ENCODE measurements at places on chromosomes 2 and 18.

- no peak overlapping the region for H3K4me3 ChIP-seq
- H3K36me3 ChIP-seq = no peaks in the 10 kb centered on the region
- H3K4me1 ChIP-seq = peaks cover 10% of the 10 kb centered on the region
- no peak overlapping the region for H3K27ac ChIP-seq
- DNase-seq = no peak
- no peaks in the 10 kb centered on the region for H3K27me3 ChIP-seq
These were observed 185.0 kb upstream of the RASGRP3 start for GRCh38 chr2:33291278-33292013.

GRCh38 chr2:226411727-226412360, 387.8 kb downstream of the IRS1 start:
- H3K4me3 ChIP-seq = no peak overlapping the region
- H3K4me1 ChIP-seq = no peaks in the 10 kb centered on the region
- no peak for DNase-seq
- no peaks in the 10 kb centered on the region for H3K27me3 ChIP-seq
- no peak overlapping the region for H3K27ac ChIP-seq

GRCh38 chr2:38709567-38710194, 41.5 kb downstream of the SRSF7 start:
- H3K4me1 ChIP-seq = peaks cover 7% of the 10 kb centered on the region
- no peak overlapping the region for H3K4me3 ChIP-seq
- no peaks in the 10 kb centered on the region for H3K27me3 ChIP-seq
- H3K27ac ChIP-seq = no peak overlapping the region
- H3K36me3 ChIP-seq = no peaks in the 10 kb centered on the region

DNA sequence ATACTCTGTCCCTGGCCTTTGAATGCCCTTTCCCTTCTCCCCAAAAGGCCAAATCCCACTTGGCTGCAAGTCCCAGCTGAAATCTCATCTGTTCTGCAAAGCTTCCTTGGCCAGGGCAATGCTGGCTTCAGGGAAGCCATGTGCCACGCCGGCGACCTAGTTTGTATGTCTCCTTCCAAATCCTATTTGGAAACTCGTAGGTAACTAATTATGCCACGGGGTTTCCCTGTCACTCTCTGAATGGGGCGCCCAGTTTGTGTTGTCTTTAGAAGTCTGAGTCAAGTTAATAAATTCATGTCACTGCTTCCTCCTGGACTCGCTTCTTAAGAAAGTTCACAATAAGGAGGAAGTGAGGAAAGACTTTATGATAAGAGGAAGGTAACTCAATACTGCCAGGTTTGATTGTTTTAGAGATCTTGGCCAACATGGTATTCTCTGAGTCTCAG, 19.1 kb downstream of the FHL2 start:
- H3K4me1 ChIP-seq = no peaks in the 10 kb centered on the region
- H3K27ac ChIP-seq = no peak overlapping the region
- H3K36me3 ChIP-seq = no peaks in the 10 kb centered on the region
- no peak for DNase-seq
- H3K4me3 ChIP-seq = no peak overlapping the region
- no peaks in the 10 kb centered on the region for H3K27me3 ChIP-seq

DNA sequence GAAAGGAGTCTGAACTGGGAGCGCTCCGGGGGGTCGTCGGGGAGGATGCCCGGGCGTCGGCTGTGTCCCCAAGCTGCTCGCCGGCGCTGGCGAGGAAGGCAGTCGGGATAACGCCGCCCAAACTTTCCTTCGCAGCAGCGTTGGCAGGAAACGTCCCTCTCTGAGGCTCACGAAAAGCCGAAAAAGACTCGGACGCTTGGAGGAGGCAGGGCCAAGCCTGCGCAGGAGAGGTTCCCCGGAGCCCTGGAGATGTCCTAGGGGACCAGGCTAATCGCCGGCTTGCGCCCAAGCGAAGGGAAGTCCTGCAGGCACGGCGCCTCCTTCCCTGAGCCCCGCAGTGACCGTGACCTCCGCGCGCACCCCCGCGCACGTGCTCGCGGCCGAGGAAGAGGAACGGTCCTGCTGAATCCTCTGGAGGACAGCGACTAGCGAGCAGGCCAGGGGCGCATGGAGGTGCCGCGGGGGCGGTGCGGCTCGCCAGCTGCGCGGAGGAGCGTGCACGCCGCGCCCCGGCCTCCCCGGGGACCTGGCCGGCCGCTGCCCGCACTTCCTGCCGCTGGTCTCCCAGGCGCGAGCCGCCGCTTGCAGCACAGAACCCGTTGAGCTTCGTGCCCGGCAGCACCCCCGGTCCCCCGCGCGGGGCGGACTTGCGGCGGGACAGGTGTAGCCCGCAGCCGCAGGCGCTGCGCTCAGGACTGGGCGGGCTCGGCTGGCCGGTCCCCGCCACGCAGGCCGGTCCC, at the start of gene SH3RF3:
Gene SH3RF3 (plus strand): TSS at position 590 of the 740 bp plus-strand sequence.
- DNase-seq = peak; percentile 61
- peaks cover 61% of the 10 kb centered on the region for H3K27me3 ChIP-seq
- H3K36me3 ChIP-seq = no peaks in the 10 kb centered on the region
- H3K4me3 ChIP-seq = peak within 1 kb of the TSS; percentile 68

- H3K36me3 ChIP-seq = no peaks in the 10 kb centered on the region
- no peak for DNase-seq
- H3K4me3 ChIP-seq = no peak overlapping the region
- no peaks in the 10 kb centered on the region for H3K27me3 ChIP-seq
These were observed 30.6 kb upstream of the PXDN start for GRCh38 chr2:1774929-1775328.

- H3K4me3 ChIP-seq = no peak overlapping the region
- H3K36me3 ChIP-seq = no peaks in the 10 kb centered on the region
- no peaks in the 10 kb centered on the region for H3K4me1 ChIP-seq
- DNase-seq = no peak
- H3K27ac ChIP-seq = no peak overlapping the region
These were observed 83.9 kb downstream of the PDK1 start for GRCh38 chr2:172639823-172640222.

DNA sequence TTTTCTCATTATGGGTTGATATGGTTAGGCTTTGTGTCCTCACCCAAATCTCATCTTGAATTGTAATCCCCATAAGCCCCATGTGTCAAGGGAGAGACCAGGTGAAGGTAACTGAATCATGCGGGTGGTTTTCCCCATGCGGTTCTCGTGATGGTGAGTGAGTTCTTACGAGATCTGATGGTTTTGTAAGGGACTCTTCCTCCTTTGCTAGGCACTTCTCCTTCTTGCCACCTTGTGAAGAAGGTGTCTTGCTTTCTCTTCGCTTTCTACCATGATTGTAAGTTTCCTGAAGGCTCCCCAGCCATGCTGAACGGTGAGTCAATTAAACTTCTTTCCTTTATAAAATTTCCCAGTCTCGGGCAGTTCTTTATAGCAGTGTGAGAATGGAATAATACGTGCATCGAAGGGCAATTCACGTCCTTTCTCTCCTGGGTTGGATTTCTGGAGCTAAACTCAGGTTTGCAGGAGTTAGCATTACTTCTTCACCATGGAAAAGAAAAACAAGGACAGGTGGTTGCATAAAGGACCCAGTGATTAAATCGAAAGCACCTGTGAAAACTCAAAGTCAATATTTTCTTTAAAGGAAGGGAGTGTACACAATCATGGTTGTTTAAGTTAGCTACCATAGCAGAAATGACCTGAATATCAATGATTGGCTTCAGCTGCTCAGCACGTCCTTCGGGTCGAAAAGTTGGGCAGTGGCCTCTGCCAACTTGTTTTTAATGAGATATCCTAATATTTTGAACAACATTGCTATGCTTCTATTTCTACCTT, 54.1 kb downstream of the CDC42EP3 start:
- DNase-seq = no peak
- no peak overlapping the region for H3K27ac ChIP-seq
- no peaks in the 10 kb centered on the region for H3K27me3 ChIP-seq
- no peaks in the 10 kb centered on the region for H3K36me3 ChIP-seq
- no peak overlapping the region for H3K4me3 ChIP-seq

DNA sequence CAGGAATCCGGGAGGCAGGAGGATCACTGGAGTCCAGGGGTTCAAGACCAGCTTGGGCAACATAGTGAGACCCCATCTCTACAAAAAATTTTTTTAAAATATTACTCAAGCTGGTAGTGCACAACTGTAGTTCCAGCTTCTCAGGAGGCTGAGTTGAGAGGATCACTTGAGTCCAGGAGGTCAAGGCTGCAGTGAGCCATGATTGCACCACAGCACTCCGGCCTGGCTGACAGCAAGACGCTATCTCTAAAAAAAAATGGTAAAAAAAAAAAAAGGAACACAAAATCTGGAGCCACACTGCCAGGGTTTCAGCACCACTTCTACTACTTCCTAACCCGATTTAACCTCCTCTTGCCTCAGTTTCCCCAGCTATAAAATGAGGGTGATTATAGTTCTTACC, 57.0 kb downstream of the STEAP3 start:
- H3K4me3 ChIP-seq = no peak overlapping the region
- H3K36me3 ChIP-seq = no peaks in the 10 kb centered on the region
- DNase-seq = no peak
- no peak overlapping the region for H3K27ac ChIP-seq
- no peaks in the 10 kb centered on the region for H3K4me1 ChIP-seq

DNA sequence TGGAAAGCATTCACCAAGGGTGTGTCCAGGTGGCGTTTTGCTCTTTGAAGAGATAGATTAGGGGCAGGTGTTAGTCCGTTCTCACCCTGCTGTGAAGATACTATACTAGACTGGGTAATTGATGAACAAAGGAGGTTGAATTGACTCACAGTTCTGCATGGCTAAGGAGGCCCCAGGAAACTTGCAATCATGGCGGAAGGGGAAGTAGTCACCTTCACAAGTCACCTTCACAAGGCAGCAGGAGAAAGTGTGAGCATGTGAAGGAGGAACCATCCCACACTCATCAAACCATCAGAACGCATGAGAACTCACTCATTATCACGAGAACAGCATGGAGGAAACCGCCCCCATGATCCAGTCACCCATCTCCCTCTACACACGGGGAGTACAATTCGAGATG, 135.7 kb upstream of the NFATC1 start:
- no peak overlapping the region for H3K4me3 ChIP-seq
- no peak for DNase-seq
- no peaks in the 10 kb centered on the region for H3K4me1 ChIP-seq
- H3K36me3 ChIP-seq = no peaks in the 10 kb centered on the region
- no peaks in the 10 kb centered on the region for H3K27me3 ChIP-seq

DNA sequence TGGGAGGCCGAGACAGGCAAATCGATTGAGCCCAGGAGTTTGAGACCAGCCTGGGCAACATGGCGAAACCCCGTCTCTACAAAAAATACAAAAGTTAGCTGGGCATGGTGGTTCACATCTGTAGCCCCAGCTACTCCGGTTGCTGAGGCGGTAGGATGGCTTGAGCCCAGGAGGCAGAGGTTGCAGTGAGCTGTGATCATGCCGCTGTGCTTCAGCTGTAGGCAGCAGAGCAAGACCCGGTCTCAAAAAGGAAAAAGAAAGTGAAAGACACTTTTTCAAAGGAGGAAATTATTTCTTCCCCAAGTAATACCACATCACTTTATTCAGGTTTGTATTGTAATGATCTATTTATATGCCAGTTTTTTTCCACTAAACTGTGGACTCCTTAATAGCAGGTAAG, 35.7 kb upstream of the TAF4B start:
- no peak overlapping the region for H3K4me3 ChIP-seq
- no peaks in the 10 kb centered on the region for H3K4me1 ChIP-seq
- no peak for DNase-seq

GRCh38 chr2:227783404-227784138, 30.1 kb upstream of the CCL20 start:
- H3K36me3 ChIP-seq = no peaks in the 10 kb centered on the region
- no peak overlapping the region for H3K27ac ChIP-seq
- H3K27me3 ChIP-seq = no peaks in the 10 kb centered on the region
- no peak for DNase-seq
- no peaks in the 10 kb centered on the region for H3K4me1 ChIP-seq

GRCh38 chr2:32946314-32947075, at the start of gene LTBP1:
LTBP1 (plus strand) TSS chr2:32946953; CDS start chr2:32947325, 372 bp downstream.
- H3K36me3 ChIP-seq = no peaks in the 10 kb centered on the region
- H3K27me3 ChIP-seq = no peaks in the 10 kb centered on the region
- peaks cover 15% of the 10 kb centered on the region for H3K4me1 ChIP-seq
- peak within 1 kb of the TSS; percentile 86 for H3K4me3 ChIP-seq

DNA sequence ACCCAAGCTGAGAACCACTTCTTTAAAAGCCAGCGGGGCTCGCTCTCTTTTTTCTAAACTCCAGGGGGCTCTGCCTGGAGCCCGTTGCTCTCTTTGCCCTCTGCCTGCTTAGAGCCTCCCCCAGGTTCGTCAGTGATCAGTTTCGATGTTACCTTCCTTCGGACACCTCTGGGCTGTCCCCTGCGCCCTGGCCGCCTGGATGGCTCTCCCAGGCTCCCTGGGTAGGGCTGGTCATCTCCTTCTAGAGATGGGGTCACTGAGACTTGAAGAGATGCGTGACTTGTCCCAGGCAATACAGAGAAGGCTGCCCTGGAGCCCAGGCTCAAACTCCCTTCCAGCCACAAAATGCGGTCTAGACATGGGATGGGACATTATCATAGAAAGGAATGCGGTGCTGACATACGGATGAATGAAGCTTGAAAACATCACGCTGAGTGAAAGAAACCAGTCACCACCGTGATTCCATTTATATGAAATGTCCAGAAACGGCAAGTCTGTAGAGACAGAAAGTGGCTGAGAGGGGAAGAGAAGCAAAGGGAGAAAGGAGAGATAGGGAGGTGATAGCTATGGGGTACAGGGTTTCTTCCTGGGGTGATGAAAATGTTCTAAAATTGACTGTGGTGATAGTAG, 14.6 kb downstream of the KCNF1 start:
- no peak for DNase-seq
- H3K4me3 ChIP-seq = no peak overlapping the region
- no peaks in the 10 kb centered on the region for H3K27me3 ChIP-seq
- no peaks in the 10 kb centered on the region for H3K4me1 ChIP-seq

DNA sequence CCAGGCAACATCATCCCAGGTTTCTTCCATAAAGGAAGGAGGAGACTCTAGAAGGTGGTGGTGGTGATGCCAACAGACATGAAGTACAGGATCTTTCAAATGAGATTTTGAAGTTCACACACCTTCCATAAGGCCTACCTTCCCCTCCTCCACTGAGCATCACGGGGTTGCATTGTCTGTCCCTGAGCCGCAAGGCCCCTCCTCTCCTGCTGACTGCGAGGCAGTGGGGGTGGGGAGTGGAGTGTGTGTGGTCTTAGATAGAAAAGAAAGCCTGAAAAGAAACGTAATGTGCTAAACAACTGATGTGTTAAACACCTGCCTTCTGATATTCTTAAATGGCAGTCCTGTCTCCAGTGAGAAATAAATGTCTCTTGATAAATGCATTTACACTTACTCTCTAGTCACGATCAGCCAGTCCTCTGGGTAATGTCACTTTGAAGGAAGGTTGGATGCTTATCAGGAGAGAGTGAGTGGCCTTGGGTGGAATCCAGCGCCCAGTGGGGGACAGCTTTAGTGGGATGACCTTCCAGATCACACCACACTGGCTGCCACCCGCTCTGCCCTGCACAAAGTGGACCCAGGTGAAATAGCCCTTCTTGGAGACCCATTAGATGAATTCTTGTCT, 5.5 kb upstream of the SCYGR5 start:
- no peak overlapping the region for H3K4me3 ChIP-seq
- H3K27me3 ChIP-seq = no peaks in the 10 kb centered on the region
- peak; percentile 69 for DNase-seq
- H3K36me3 ChIP-seq = no peaks in the 10 kb centered on the region
